Activated CD8-positive, alpha-beta memory T cell treated with anti-CD3 and anti-CD28 coated beads, Interleukin-2, amount 10 ng/mL, durations not matched to agents 7 days and 5 days (primary cell): ENCODE measurements at places on chromosomes 6 and 20. TPM values are rescaled to one million over a fixed set of nuclear protein-coding genes. Genes with fewer than 3 reads are reported as not detected.

IBTK gene
- 34.2 TPM for total RNA-seq

C20orf141 gene
- total RNA-seq = not detected

PPIL6 gene
- total RNA-seq = 0.21 TPM

OR12D3 gene
- total RNA-seq = not detected

PTGIS gene
- total RNA-seq = 15.1 TPM

DYNLT2 gene
- 3.3 TPM for total RNA-seq

DNA sequence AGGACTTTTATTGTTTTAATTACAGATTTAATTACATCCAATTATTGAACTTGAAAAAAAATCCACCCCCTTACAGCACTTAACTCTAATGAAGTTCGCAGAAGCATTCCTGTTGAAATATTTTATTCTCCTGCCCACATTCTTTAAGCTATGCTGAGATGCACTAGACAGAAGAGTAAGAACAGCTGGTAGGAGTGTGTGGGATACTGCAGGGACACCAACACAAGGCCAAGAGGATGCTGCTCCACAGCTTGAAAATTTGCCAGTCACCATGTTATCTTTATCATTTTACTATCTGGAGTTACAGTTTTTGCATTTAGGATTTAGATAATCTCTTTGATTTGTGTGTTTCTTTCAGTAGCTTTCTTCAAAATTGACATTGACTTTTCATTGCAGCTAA is 180.7 kb downstream of the EPHA7 start:
- no peaks in the 10 kb centered on the region for H3K27me3 ChIP-seq
- H3K4me1 ChIP-seq = no peaks in the 10 kb centered on the region
- H3K27ac ChIP-seq = no peak overlapping the region
- no peak for DNase-seq

GRCh38 chr6:3696525-3697088 is 54.9 kb downstream of the PXDC1 start:
- H3K36me3 ChIP-seq = no peaks in the 10 kb centered on the region
- DNase-seq = no peak
- H3K27ac ChIP-seq = no peak overlapping the region
- H3K27me3 ChIP-seq = peaks cover 22% of the 10 kb centered on the region
- no peaks in the 10 kb centered on the region for H3K4me1 ChIP-seq

DNA sequence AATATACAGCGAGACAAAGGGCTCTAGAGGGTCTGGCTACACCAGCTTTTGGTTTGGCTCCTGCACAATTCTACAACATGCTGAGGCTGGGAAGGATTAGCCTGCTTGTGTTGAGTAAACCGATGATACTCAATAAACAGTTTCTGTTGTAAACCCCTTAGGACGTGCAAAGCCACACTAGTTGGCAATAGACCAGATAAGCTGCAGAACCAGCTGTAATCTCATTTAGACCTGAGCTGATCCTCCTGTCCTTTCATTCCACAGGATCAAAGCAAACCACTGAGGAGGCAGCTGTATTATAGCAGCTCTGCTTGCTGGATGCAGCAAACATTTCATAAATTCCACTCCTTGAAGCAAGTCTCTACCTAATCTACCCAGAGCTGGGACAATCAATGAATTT is 79.7 kb downstream of the MMS22L start:
- no peak overlapping the region for H3K27ac ChIP-seq
- H3K4me3 ChIP-seq = no peak overlapping the region
- DNase-seq = no peak

DNA sequence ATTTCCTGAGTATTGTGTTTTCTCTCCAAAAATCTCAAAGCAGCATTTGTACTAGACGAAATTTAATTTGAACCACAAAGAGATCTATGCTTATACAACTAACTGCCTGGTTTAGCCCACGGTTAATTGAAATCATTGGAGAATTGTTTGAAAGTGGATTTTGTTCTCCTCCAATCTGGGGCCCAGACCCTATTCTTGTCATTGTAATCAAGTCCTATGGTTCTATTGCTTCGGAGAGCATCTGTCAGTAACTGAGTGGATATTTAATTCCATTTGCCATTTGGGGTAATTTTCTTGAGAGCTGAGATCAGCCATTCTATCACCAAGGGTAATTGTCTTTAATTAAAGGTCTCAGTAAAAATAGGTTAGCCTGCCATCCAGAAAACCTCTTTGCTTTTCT is 117.0 kb upstream of the KCNG1 start:
- peaks cover 33% of the 10 kb centered on the region for H3K27me3 ChIP-seq
- H3K4me1 ChIP-seq = no peaks in the 10 kb centered on the region
- H3K36me3 ChIP-seq = no peaks in the 10 kb centered on the region
- H3K27ac ChIP-seq = no peak overlapping the region

DNA sequence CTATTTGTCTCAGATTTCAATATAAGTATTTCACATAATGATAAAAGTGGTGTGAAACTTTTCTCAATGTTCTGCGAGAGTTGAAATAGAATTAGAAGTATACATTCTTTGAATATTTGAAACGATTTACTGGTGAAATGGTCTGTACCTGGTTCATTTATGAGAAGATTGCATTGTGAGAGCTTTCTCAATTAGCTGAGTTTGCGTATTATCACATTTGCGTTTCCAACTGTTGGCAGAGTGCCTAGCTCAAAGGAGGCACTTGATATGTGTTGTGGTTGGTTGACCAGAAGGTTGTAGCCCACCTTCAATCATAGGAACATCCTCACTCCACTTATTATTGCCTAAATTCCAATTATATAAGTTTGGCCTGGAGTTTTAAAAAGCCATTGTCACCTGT is 58.8 kb upstream of the EXOC2 start:
- H3K27me3 ChIP-seq = peaks cover 2% of the 10 kb centered on the region
- H3K36me3 ChIP-seq = no peaks in the 10 kb centered on the region
- H3K4me3 ChIP-seq = no peak overlapping the region
- DNase-seq = no peak
- H3K4me1 ChIP-seq = no peaks in the 10 kb centered on the region

DNA sequence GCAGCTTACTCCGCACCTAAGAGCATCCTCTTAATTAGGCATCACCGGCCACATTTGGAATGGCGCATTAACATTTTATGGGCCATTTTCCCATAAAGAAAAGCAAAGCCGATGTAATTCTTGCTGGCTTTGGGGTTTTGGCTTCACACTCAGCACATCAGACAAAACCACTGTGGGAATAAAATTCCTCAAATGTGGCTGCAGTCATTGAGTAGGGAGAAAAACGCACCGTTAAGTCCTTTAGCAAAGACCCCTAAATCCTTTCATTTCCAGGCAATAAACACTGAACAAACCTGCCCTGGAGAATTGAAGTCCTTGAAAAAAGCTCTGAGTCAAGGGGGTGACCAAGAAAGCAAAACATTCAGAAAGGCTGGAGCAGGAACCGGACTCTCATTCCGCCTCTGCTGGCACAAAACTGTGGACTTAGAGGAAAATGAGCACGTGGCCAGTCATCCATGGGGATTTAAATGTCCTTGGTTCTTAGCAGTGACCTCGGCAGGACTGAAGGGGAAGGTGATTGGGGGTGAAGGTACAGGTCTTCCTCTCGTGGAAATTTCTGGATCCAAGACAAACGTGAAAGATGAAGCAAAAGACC is 102.9 kb downstream of the CDH4 start:
- DNase-seq = no peak
- H3K27ac ChIP-seq = no peak overlapping the region
- H3K36me3 ChIP-seq = no peaks in the 10 kb centered on the region
- no peaks in the 10 kb centered on the region for H3K4me1 ChIP-seq
- H3K27me3 ChIP-seq = peaks cover 2% of the 10 kb centered on the region

DNA sequence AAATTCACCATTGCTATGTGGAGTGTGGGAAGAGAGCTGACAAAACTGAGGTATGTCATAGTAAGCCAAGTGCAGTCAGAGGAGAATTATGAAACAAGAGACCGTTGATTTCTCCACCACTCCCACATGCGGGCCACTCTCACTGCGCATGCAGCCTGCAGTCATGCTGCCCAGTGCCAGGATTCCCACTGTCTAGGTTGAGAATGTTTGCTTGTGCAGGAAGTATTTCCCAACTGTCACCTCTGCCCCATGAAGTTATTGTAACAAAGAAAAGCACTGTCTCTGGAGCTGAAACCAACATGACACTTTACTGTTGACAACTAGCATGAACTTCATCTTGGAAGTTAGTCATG is 18.7 kb upstream of the SFT2D1 start:
- no peaks in the 10 kb centered on the region for H3K4me1 ChIP-seq
- DNase-seq = no peak
- peaks cover 27% of the 10 kb centered on the region for H3K27me3 ChIP-seq
- H3K36me3 ChIP-seq = peaks cover 5% of the 10 kb centered on the region
- H3K4me3 ChIP-seq = no peak overlapping the region
- H3K27ac ChIP-seq = no peak overlapping the region

DNA sequence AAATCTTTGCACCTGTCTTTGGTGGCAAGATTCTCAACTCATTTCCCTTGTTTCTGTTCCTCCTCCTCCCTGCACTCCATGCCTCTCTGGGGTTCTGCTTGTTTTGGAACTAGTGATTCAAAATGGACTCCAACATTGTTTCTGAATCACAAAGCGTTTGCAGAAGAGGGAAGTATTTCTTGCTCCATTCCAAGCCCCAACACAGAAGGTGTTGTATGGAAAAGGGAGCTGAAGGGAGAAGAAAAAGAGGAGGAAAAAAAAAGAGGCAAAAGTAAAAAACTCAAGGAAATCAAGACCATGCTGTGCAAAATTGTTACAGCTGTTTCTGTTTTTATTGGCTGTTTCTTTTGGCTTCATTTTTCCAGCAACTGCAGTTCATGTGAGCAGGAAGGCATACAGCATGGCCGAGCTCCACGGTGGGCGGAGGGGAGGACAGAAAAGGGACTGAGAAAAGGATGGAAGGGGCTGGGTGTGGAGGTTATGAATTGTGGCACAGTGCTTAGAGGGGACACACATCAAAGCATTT is 66.9 kb upstream of the PRL start:
- H3K4me1 ChIP-seq = no peaks in the 10 kb centered on the region
- H3K36me3 ChIP-seq = no peaks in the 10 kb centered on the region
- no peak overlapping the region for H3K27ac ChIP-seq
- H3K27me3 ChIP-seq = no peaks in the 10 kb centered on the region
- H3K4me3 ChIP-seq = no peak overlapping the region

DNA sequence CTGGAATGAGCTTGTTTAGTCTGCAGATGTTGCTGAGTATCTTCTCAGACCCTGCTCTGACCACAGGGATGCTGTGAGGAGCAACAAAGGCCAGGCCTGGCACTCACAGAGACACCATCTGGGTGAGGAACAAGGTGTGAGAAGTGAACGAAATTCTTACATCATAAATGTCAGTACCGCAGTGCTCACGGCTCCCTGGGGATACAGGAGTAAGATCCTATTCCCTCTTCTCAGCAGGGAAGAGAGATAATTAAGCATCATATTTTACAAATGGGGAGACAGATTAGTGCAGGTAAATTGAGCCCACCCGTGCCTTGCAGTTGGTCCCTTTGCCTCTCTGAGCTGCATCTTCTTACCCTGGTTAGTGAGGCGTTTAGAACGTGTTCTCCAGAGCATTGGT is 106.2 kb downstream of the DTD1 start:
- no peaks in the 10 kb centered on the region for H3K4me1 ChIP-seq
- H3K27me3 ChIP-seq = no peaks in the 10 kb centered on the region
- no peak overlapping the region for H3K4me3 ChIP-seq
- H3K27ac ChIP-seq = no peak overlapping the region

GRCh38 chr20:1567392-1568162 is 10.1 kb upstream of the SIRPD start:
- H3K27me3 ChIP-seq = no peaks in the 10 kb centered on the region
- no peak overlapping the region for H3K4me3 ChIP-seq
- peaks cover 12% of the 10 kb centered on the region for H3K36me3 ChIP-seq
- H3K27ac ChIP-seq = no peak overlapping the region
- DNase-seq = no peak
- H3K4me1 ChIP-seq = no peaks in the 10 kb centered on the region

- H3K36me3 ChIP-seq = no peaks in the 10 kb centered on the region
- no peak for DNase-seq
- peaks cover 11% of the 10 kb centered on the region for H3K27me3 ChIP-seq
- no peak overlapping the region for H3K27ac ChIP-seq
- no peak overlapping the region for H3K4me3 ChIP-seq
These were observed 6.8 kb downstream of the PCSK2 start for GRCh38 chr20:17233626-17234025.

DNA sequence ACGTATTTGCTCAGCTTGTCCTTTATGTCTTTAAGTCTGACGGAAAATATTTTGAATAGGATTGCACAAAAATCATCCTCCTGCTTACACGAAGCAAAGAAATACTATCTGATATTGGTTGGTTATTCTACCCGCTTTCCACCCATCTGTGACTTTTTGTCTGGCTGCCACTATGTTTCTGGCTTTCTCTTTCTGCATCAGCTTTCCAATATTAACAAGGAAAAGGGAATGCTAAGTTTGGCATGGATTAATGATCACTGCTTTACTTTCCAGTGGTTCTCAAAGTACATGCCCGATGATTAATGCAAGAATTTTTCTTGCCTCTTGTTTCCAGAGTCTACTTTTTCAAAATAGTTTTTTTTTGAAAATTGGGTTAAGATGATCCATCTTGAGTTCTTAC is 57.0 kb downstream of the RNF144B start:
- no peak overlapping the region for H3K27ac ChIP-seq
- H3K27me3 ChIP-seq = no peaks in the 10 kb centered on the region
- H3K4me3 ChIP-seq = no peak overlapping the region
- no peak for DNase-seq
- peaks cover 5% of the 10 kb centered on the region for H3K4me1 ChIP-seq
- H3K36me3 ChIP-seq = no peaks in the 10 kb centered on the region

DNA sequence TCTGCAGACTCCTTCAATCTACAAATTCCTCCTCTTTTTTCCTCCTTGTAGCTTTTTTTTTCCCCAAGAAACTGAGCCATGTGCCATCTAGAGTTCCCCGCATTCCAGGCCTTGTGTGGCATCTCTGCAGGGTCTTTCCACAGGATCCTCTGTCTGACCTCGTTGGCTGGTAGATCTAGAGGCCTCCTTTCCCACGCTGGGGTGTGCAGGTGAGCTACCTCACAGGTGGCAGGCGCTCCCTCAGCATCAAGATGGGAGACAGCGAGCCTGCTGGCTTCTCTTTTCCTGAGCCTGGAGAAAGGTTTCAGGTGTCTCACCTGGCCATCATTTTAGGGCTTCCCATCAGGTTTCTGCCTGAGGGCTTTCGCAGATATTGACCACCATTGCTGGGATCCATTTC is 9.6 kb upstream of the NELFCD start:
- H3K27ac ChIP-seq = no peak overlapping the region
- H3K4me3 ChIP-seq = no peak overlapping the region
- peaks cover 4% of the 10 kb centered on the region for H3K4me1 ChIP-seq
- peaks cover 18% of the 10 kb centered on the region for H3K27me3 ChIP-seq
- DNase-seq = no peak

- DNase-seq = no peak
- H3K36me3 ChIP-seq = peaks cover 2% of the 10 kb centered on the region
- no peaks in the 10 kb centered on the region for H3K27me3 ChIP-seq
- peaks cover 21% of the 10 kb centered on the region for H3K4me1 ChIP-seq
- no peak overlapping the region for H3K27ac ChIP-seq
These were observed 132.0 kb downstream of the CDK19 start for GRCh38 chr6:110683241-110683640.

GRCh38 chr6:75403563-75404080 is 90.0 kb downstream of the FILIP1 start:
- H3K36me3 ChIP-seq = no peaks in the 10 kb centered on the region
- no peaks in the 10 kb centered on the region for H3K4me1 ChIP-seq
- DNase-seq = no peak
- H3K27ac ChIP-seq = no peak overlapping the region
- no peak overlapping the region for H3K4me3 ChIP-seq
- peaks cover 21% of the 10 kb centered on the region for H3K27me3 ChIP-seq
